ENCODE measurements at places on chromosomes 16 and 17.
A peak's percentile ranks its signal among the peaks of the same experiment; 100 is the strongest.

DNA sequence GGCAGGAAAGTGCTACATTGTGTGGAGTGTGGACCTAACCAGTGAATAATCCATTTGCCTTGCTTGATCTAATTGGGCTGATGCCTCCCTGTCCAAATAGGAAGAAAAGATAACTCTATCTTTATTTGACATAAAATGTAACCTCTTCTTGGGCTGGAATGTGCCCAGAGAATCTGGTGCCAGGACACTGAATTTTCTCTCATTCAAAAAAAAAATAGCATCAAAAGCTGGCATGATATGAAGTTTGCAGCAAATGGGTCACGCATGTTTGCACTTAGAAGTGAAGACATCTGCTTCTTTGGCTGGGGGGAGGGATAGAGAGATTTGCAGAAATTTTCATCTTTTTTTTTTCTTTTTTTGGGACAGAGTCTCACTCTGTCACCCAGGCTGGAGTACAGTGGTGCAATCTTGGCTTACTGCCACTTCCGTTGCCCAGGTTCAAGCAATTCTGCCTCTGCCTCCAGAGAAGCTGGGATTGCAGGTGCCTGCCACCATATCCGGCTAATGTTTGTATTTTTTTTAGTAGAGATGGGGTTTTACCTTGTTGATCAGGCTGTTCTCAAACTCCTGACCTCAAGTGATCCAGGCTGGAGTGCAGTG is 478.2 kb upstream of the EEF2KMT start:
- DNase-seq, result no peak

GRCh38 chr17:78766225-78766624 is 15.8 kb downstream of the CYTH1 start:
- DNase-seq, result no peak

GRCh38 chr16:14559809-14560241 is 70.2 kb downstream of the PARN start:
- no peak for DNase-seq

DNA sequence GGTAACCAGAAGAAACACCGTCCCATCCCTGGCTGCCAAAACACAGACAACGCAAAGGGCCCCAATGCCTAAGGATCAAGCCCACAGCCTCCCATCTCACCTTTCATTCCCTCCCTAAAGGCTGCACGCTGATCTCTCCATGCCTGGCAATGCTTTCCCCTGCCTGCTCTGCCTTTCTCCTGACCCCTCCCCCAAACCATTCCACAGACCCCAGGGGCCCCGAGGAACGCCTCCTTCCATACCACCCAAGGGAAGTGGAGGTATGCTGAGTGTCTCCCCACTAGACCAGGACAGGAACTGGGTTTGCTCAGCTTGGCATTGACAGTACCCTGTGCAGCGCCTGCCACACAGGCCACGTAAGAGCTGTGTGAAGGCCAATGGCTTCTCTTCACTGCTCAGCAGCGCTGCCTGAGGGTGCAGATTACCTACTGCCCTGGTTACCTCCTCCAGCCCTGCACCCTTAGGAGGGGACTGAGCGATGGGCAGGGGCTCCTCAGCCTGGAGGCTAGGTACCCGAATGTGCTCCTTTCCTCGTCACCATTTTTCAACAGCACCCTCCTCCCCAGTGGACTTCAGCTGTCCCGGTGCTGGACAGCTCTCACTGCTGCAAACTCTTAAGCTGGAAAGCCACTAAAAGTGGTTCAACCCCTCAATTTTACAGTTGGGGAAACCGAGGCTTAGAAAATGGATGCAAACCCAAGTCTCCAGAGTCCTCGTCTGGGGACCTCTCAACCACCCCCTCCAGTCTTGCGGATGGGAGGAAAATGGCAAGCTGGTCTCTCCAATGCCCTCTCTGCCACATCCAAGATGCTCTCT is 45.0 kb downstream of the SRCIN1 start:
- no peak for DNase-seq

GRCh38 chr17:31466096-31466760 is 74.8 kb downstream of the RAB11FIP4 start:
- DNase-seq, result no peak

GRCh38 chr17:82845163-82845807 is 5.5 kb upstream of the ZNF750 start:
- DNase-seq, result peak; percentile 90

GRCh38 chr16:12152740-12153139 is 176.2 kb downstream of the SNX29 start:
- no peak for DNase-seq

- DNase-seq, result no peak
Measured at GRCh38 chr17:65656390-65657250, 95.2 kb upstream of the AXIN2 start.

- no peak for DNase-seq
Measured at GRCh38 chr17:48841395-48841831, 10.6 kb downstream of the CALCOCO2 start.

- no peak for DNase-seq
Measured at GRCh38 chr17:63931981-63932561, at the start of gene CD79B. Gene CD79B (minus strand): TSS chr17:63932331. CDS start chr17:63932261, 70 bp downstream.

- no peak for DNase-seq
Measured at GRCh38 chr17:33463887-33464286, 170.8 kb upstream of the ASIC2 start.

GRCh38 chr17:6556121-6557039 is at the start of gene PITPNM3:
Gene PITPNM3 (minus strand): TSS chr17:6556555. CDS start chr17:6556406, 149 bp downstream.
- DNase-seq, result no peak

DNA sequence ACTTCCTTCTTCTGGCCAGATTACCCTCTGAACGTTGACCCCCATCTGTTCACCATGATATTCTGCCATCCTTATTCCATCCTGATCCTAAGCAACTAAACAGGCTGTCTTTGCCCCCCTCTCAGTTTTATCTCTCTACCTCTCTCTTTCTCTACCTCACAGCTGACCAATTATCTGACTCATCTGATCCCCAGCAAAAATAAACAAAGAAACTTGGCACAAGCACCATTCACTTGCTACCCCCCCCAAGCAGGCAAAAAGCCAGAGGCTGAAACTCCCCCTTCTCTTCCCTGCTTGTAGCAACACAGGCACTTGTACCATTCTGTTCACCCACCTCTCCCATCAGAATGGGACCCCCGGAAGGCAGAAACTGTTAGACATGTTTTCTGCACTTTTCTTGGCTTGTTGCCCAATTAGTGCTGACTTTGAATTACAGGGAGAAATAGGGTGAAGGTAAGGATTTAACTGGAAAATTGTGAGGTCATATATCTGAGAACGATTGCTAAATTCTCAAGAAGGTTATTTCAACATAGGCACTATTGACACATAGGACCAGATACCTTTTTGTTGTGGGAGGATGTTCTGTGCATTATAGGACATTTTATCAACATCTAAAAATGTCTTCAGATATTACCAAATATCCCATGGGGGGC is 163.2 kb downstream of the TOX3 start:
- no peak for DNase-seq

GRCh38 chr17:76397687-76398522 is 13.5 kb downstream of the SPHK1 start:
- DNase-seq, result peak; percentile 92

DNA sequence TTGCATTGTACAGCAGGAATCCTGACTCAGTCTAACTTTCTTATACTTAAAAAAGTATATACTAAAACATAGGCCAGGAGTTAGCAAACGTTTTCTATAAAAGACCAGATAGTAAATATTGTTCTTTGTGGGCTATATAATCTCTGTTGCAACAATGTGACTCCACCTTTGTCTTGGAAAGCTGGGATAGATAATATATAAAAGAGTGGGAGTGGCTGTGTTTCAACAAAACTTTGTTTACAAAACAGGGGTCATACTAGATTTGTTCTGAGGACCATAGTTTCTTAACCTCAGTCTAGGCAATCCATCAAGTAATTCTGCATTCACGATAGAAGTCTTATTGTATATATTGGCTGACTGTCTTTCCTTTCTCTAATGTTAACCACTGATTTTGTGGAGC is 9.0 kb upstream of the TBC1D3B start:
- DNase-seq, result no peak

DNA sequence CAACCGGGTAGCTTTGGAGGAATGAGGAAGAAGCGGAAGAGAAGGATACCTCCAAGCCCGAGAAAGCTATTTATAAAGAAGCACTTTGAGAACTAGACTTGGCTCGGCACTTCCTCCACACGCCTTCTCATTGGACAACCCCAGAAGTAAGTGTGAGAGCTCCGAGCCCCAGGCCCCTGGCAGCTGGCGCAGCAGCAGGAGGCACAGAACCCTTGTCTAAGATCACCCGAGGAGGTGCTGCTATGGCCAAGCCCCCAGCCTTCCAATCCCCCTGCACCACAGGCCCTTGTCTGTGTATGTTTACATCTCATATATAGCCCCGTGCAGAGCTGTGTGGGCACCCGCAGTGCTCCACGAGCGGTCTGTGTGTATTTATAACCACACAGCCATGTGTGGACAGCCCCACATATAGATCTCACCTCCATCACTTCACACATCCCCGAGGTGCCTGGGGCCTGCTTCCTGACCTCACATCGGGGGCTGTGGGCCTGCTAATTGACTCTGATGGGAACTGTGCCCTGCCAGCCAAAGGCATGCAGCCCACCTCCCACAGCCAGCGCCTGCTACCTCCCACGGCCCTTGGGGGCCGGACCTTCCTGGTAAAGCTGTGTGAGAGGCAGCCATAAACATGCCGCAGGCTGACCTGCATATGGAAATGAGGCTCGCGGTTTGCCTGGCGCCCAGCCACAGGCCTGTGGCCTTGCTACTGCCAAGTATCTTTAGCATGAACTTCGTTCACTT is 96.1 kb downstream of the C17orf67 start:
- no peak for DNase-seq
